Common myeloid progenitor, CD34-positive (primary cell): ENCODE measurements at places on chromosomes 3 and 15.

GRCh38 chr15:42494998-42495360 is 455 bp upstream of the SNAP23 start:
- H3K4me3 ChIP-seq: peak overlapping the region; percentile 90
- no peak for DNase-seq
- no peaks in the 10 kb centered on the region for H3K27me3 ChIP-seq
- peak overlapping the region; percentile 68 for H3K27ac ChIP-seq
- no peaks in the 10 kb centered on the region for H3K36me3 ChIP-seq

DNA sequence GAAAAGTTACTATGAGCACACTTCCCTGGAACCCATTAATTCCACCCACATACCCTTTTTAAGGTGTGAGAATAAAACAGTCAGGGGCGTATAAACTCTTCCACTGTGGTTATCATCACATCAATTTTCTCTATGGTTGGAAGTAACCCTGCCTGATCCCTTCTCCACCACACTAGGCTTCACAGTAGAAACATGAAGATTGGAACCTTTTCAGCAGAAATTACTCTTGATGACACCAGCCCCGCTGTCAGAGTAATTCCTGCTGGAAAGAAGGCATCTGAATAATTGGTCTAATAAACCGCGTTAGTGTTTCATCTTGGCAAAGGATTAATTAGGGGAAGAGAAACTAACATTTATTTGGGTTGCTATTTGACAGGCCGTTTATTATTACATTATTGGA is 278.4 kb downstream of the MFSD1 start:
- no peaks in the 10 kb centered on the region for H3K4me1 ChIP-seq
- no peak overlapping the region for H3K27ac ChIP-seq
- DNase-seq: no peak
- no peaks in the 10 kb centered on the region for H3K36me3 ChIP-seq
- no peaks in the 10 kb centered on the region for H3K27me3 ChIP-seq

DNA sequence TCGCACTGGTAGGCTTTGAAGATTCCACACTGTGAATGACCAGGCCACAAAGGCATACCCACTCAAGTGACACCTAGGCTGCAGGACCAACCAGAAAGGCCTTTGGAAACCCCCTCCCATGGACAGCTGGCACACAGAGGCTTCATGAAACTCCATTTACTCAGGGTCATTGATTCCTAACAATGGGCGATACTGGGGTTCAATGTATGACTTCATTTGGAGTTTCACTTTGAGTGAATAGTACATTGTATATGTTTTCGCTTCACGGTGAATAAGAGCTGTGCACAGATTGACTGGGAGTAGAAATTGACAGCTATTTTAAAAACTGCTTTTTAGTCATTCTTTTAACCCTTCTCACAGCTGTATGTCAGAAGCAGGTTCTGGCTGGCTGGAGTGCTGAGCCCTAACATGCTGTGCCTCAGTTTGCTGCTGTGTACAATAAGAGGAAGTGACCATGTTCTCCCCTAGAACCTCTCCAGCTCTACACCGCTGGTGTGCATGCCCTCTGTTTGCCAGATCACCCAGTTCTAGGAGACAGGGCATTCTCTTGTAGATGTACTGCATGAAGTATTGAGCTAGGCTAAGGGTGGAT is 15.4 kb upstream of the CX3CR1 start:
- no peak overlapping the region for H3K4me3 ChIP-seq
- DNase-seq: no peak
- H3K27me3 ChIP-seq: no peaks in the 10 kb centered on the region
- H3K36me3 ChIP-seq: no peaks in the 10 kb centered on the region
- no peaks in the 10 kb centered on the region for H3K4me1 ChIP-seq
- H3K27ac ChIP-seq: no peak overlapping the region

- no peak overlapping the region for H3K27ac ChIP-seq
- no peak overlapping the region for H3K4me3 ChIP-seq
- no peak for DNase-seq
- no peaks in the 10 kb centered on the region for H3K27me3 ChIP-seq
- H3K36me3 ChIP-seq: no peaks in the 10 kb centered on the region
These were observed 278.9 kb downstream of the MEX3B start for GRCh38 chr15:81766829-81767475.

DNA sequence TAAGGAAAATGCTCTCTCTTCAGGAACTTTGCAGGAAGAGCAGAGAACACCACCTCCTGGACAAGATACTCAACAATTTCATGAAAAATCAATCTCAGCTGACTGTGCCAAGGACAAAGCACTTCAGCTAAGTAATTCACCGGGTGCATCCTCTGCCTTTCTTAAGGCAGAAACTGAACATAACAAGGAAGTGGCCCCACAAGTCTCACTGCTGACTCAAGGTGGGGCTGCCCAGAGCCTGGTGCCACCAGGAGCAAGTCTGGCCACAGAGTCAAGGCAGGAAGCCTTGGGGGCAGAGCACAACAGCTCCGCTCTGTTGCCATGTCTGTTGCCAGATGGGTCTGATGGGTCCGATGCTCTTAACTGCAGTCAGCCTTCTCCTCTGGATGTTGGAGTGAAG is 200.5 kb downstream of the AKAP13 start:
- peak overlapping the region; percentile 94 for H3K27ac ChIP-seq
- peaks cover 65% of the 10 kb centered on the region for H3K4me1 ChIP-seq
- peak overlapping the region; percentile 1 for H3K4me3 ChIP-seq
- H3K27me3 ChIP-seq: no peaks in the 10 kb centered on the region
- H3K36me3 ChIP-seq: peaks cover 5% of the 10 kb centered on the region
